ENCODE measurements at places on chromosomes 12 and 14.
A peak's percentile ranks its signal among the peaks of the same experiment; 100 is the strongest.

- DNase-seq: no peak
Observed at GRCh38 chr12:49161092-49161795, 27.6 kb downstream of the TUBA1A start.

DNA sequence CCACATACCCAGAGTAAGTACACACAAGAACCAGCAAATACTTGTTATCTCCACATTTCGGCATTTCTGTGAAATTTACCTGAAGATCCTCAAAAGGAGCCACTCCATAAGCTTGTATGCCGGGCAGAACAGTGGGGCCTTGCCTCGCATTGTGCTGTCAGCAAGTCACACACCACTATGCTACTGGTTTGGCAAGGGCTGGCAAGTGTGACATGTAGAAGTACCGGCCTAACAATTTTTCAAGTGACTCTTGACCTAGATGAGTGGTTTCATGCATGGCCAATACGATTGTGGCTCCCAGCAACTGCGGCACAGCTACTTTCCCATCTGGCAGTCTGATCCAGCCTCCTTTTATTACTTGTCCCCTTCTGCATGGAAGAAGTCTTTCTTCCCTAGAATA, 69.8 kb downstream of the GAS2L3 start:
- DNase-seq: no peak

DNA sequence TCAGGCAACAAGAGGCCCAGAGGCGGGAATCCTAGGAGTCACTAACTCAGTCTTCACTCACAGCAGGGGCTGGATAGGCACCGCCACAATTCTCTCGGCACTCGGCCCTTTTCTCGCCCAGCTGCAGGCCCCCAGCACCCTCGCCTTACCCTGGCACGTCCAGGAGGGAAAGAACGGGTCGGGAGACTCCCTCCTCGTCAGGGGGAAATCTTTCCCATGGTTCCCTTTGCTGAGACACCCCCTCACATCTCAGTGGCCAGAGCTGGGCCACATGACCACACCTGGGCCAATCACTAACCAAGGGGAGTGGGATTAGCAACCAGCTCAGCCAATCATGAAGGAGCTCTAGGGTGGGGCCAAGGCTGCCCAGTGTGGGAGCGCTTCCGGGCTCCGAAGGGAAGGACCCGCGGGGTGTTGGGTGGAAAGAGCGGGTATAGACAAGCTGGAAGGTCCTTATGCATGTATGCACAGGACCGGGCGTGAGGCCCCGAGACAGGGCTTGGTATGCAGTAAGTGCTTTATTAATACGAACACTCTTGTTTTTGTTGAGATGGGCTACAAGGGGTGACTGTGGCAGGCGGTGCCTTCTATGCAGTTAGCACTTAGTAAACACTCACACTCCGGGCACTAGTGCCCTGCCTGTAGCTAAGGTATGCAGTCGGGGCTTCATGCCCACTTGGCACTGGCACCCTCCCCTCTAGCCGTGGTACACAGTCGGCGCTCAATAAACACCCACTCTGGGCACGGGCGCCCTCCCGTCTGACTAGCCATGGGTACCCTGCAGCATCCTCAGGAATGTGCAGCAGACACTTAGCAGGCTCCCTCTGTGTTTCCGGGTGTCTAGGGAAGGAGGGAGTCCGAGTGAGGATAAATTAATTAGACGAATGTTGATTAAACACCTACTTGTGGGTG, 40.3 kb downstream of the ADGRD1 start:
- DNase-seq: no peak

- no peak for DNase-seq
Observed at GRCh38 chr14:91065266-91065665, 4.8 kb upstream of the RPS6KA5 start.

- no peak for DNase-seq
Observed at GRCh38 chr14:36256126-36256801, 64.2 kb downstream of the MBIP start.

GRCh38 chr12:120693848-120694247, 6.9 kb downstream of the MLEC start:
- DNase-seq: no peak

GRCh38 chr14:20690848-20691640, 2.5 kb downstream of the ANG start:
- peak; percentile 44 for DNase-seq

GRCh38 chr12:55899082-55899481, 28.6 kb downstream of the PYM1 start:
- DNase-seq: no peak

GRCh38 chr12:31991815-31992214, 32.6 kb downstream of the RESF1 start:
- DNase-seq: no peak

- DNase-seq: no peak
Observed at GRCh38 chr14:74577247-74577947, 34.6 kb downstream of the LTBP2 start.

GRCh38 chr12:29640589-29641345, 143.0 kb downstream of the TMTC1 start:
- DNase-seq: no peak

DNA sequence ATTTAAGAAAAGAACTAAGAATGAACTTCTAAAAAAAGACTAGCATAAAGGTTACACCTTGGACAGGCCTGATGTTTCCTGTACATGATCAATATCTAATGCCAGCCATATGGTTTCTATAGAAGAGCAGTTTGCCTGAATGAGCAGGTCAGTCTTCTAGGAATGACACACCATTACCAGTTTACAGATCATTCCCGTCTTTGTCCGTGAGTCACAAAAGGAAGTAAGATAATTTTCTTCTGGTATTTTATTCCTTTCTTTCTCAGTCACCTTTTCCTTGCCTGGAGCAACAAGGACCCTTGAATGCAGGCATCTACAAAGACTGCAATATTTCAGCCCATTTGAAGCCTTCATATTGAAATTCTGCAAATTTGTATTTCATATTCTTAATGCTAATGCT, 44.6 kb upstream of the CNTN1 start:
- no peak for DNase-seq

DNA sequence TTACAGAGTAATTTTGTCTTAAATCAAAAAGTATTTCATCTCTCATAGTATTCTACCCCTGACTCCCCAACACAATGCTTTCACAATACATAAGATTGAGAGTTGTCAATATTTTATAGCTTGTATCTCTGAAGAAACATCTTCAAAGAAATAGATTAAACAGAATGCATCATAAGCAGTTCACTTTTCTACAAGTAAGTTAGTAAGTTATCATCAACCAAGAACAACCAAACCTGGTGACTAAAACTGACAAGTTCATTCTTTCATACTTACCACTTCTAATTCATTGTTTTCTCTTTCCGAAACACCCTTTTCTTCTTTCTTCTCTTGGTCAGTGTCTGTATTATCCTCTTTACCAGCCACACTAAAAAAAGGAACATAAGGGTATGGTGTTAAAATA, 101.2 kb downstream of the KIF21A start:
- DNase-seq: no peak

GRCh38 chr12:50518090-50518489, 13.3 kb downstream of the DIP2B start:
- no peak for DNase-seq

- no peak for DNase-seq
Observed at GRCh38 chr14:105349992-105350391, 35.4 kb downstream of the PACS2 start.

DNA sequence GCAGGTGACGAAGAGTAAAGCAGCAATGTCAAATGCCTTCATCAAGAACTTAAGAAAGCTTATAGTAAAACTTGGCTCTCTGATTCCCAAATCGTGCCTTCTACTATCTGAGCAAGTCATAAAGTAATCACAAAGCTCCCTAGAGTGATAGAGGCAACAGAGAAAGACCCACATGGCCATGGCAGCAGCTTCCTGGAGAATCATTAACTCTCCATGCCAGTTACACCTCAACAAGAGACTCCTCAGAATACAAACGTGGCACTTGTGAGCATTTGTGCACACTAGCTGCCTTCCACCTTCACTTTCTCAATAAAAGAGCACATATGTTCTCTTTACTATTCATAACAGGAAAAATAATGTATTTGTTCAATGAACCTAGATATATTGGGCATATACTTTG, 48.0 kb downstream of the PLCZ1 start:
- DNase-seq: no peak
